Camera-type eye (tissue), 1 donor: ENCODE measurements at places on chromosomes 5 and 9. TPM values are rescaled to one million over a fixed set of nuclear protein-coding genes. Genes with fewer than 3 reads are reported as not detected.

Gene PDGFRB
- 181 TPM for total RNA-seq

Gene LTC4S
- 1.1 TPM for total RNA-seq

Gene EFCAB9
- not detected for total RNA-seq

Gene PCDHA11
- total RNA-seq = 8.9 TPM

Gene NR5A1
- total RNA-seq = not detected

Gene CYSRT1
- total RNA-seq = 0.60 TPM

Gene ORM2
- not detected for total RNA-seq
